ENCODE measurements at places on chromosomes 12 and 14.

GRCh38 chr12:58081488-58081887, 140.1 kb downstream of the ATP23 start:
- DNase-seq, result no peak

DNA sequence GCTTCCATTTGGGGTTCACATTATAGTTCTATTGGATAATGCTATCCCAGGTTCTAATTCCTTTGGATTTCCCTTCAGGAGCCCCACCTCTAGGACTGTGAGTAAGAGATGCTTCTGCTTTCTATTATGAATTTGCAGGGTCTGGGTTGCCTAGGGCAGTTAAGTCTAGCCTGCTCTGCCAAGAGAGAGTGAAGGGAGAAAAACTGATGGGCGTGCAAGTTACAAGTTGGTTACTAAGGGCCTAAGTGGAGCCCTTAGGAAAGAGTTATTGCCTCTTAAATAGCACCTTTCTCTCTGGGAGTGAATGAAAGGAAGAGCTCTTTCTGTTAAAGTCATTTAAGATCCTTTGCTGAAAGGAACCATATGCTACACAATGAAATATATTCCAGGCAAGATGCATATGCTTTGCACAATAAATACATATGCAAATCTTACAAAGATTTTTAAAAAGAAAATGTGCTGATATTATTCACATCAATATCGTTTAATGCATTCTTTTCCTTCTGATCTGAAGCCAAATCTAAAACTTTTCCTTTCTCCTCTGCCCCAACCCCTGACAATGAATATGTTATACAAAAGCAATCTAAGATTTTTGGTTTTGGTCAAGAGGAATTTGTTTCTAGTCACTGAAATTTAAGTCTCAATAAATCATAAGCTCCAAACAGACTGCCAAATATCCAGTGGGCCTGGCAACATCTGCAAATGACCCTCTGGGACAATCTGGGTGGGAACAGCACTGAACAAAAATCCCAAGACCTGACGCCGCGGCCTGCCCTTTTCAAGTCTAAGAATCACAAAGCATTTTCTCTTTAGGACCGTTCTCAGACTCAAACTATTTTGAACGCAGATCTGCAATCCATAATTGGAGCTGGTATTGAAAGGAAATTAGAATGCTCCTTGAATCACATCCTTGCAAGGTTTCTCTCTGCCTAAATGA, 586.7 kb downstream of the ETNK1 start:
- DNase-seq, result no peak

GRCh38 chr14:93059260-93059659, 56.5 kb downstream of the ITPK1 start:
- no peak for DNase-seq

DNA sequence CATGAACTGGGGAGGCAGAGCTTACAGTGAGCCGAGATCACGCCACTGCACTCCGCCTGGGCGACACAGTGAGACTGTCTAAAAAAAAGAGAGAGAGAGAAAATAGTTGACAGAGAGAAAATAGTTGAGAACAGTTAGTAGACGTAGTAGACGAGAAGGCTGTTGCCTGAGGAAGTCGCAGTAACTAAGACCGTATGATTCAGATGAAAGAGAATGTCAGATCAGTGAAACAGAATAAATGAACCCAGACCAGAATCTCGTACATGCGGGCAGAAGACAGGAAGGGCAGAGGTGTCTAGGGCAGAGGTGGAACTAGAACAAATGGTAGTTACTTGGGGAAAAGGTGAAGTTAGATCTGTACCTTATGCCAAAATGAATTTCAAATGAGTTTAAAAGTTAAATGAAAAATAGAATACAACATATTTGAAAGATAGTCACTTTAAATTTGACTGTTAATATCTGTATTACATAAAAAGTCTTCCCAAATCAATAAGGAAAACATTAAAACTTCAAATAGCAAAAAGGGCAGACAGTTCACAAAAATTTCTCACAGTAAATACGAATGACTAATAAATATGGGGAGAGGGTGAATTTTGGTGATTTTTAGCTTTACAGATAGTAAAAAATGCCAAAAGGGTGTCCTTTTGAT, 17.7 kb downstream of the MDM2 start:
- DNase-seq, result no peak

GRCh38 chr12:108635997-108636808, 2.5 kb upstream of the SELPLG start:
- no peak for DNase-seq

- no peak for DNase-seq
These were observed 13.7 kb downstream of the SLC48A1 start for GRCh38 chr12:47786662-47787280.

- DNase-seq, result no peak
These were observed 3.7 kb downstream of the NUAK1 start for GRCh38 chr12:106135075-106135474.

- DNase-seq, result no peak
These were observed 225.6 kb downstream of the VRK1 start for GRCh38 chr14:97022741-97023140.

DNA sequence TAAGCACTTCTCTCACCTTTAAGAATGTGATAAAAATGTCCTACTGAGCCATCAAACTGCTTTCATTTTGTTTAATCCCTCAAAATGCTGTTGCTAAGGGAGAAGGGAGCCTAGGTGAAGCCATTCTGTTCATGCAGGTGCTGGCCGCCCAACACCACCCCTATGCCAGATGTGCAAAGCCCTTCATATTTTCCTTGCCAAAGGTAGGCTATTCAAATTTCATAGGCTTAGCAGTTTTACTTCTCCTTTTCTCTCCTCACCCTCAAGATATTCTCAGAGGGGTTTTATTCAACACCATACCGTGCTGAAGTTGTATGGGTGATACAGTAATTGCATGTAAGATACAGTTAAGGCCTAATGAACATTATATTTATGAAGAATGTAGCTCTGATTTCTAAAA, 461.7 kb downstream of the GXYLT1 start:
- no peak for DNase-seq

GRCh38 chr12:23707270-23707669, 242.2 kb downstream of the SOX5 start:
- no peak for DNase-seq

DNA sequence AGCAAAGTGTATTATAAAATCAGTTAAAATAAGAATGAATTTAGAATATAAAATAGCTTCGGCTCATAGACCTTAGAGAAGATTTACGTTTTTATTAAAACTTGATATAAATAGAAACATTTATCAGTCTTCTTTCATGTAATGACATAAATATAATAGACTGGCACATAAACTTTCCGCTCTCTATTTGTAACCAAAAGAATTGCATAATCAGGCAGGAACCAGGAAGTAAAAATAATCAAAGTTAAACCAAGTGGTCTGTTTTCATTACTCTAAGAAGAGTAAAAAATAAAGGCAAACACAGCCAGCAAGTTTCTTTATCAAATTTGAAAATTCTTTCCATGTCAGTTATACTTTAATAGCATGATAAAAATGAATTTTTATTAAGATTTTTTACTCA, 46.3 kb upstream of the ATP2A2 start:
- no peak for DNase-seq

GRCh38 chr14:36021591-36022320, 154.8 kb downstream of the PTCSC3 start:
- DNase-seq, result no peak

DNA sequence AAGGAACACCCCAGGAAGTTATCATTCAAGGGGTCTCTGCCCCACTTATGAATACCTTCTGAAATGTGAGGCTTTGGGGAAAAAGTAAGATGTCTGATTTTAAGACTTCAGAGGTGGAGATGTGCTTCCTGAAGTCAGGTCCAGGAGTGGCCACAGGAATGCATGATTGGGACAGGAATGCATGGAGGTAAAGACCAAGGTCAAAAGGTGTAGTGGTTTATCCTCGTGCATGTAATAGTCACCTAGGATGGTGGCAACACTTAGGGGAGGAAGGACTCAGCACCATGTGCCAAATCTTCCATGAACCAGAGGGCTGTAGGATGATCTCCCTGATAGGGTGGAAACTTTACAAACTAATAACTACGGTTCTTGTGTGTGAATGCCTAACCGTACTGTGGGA, 217.3 kb downstream of the C12orf75 start:
- DNase-seq, result no peak

- DNase-seq, result no peak
These were observed 43.5 kb downstream of the DPF3 start for GRCh38 chr14:72850360-72850759.

DNA sequence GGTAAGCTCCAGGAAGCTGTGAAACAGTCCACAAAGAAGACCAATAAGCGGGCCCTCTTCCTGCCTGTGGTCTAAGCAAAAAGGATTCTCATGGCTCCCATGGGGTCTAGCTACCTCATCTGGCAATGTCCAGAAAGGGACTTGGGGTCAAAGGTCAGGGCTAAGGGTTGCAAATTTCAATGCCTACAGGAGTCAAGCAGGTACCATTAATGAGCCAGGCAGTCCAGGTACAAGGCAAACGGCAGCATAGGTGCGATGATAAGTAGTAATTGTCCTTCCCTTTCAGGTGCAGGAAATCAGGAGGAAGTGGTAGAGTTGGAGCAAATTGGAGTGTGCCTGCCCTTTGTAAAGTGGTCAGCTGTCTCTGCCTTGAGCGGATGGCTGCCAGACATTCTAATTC, 6.4 kb upstream of the LACRT start:
- DNase-seq, result no peak

DNA sequence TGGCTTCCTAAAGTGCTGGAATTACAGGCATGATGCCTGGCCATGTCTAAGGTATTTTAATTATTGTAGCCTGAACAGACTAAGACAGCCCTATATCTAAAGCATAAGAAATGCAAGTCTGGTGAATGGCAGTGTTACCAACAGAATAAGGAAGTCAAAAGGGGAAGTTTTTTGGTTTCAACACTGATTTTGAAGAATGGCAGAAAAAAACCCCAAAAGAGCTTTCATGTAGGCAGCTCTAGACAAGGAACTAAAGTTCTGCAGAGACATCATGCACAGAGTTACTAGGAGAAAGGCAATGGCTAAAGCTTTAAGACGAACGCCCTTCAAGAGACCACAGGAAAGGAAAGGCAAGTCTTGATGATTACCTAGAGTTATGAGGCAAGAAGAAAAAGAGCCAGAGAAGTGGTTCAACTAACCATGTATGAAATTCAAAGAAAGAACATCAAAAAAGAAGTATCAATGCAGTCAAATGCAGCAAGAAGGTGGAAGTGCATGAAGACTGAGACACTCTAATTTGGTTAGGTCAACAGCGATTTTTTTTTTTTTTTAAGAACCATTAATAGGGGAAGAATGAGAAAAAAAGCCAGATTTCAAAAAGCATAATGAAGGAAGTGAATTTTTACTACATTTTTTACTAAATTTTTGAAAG, 50.8 kb downstream of the RPS6KA5 start:
- no peak for DNase-seq

DNA sequence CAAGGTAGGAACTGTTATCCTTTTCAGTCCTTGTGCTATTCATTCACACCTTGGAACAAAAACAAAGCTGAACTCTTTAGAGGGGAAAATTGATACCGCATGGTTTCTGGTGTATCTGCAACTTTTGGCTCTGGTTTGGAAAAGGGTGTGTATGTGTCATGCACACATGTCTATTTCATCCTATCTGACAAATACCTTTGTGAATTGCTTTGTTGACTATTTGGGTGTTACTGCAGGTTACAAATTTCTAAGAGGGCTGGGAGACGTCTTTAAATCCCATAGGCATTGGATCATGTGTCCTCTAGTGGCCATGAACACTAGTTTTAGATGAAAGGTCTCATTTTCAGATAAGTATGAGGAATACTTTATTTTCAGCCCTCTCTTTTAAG, 59.9 kb upstream of the IFNG-AS1 start:
- no peak for DNase-seq

DNA sequence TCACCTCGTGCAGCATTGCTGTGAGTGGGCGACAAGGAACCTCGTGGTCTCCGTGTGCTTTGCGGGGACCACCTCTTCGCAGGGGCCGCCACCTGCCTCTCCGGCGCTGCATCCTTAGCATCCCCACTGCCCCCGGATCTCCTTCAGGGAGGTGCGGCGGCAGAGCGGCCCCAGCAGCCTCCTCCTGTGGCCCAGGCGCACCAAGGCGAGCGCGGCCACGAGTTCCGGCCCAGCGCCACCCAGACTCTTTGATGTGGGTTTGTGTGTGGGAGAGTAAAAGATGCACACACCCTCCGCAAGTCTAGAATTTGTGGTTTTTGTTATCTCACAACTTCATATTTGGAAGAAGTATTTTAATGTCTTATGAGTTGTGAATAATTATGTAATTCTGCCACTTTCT, 118.8 kb upstream of the DIO3 start:
- DNase-seq, result no peak

GRCh38 chr12:71955970-71956369, 17.3 kb downstream of the TPH2 start:
- DNase-seq, result no peak

- DNase-seq, result no peak
These were observed 43.7 kb upstream of the TRHDE start for GRCh38 chr12:72228424-72228823.

DNA sequence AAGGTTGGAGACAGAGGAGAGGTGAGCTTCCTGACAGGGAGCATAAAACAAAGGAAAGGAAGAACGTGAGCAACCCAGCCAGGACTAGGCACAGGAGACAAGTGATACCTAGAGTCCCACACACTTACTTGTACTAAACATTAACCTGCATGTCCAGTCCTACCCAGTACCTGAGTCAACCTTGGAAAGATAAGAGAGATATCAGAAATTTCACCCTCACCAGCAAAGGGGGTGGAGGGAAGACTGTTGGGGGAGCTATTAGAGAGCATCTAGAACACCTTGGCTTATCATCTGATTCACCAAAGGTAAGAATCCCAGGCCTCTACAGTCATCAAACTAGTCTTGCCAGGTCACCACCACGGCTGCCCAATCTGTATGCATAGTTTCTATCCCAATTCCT, 11.1 kb downstream of the KLHL33 start:
- DNase-seq, result no peak

DNA sequence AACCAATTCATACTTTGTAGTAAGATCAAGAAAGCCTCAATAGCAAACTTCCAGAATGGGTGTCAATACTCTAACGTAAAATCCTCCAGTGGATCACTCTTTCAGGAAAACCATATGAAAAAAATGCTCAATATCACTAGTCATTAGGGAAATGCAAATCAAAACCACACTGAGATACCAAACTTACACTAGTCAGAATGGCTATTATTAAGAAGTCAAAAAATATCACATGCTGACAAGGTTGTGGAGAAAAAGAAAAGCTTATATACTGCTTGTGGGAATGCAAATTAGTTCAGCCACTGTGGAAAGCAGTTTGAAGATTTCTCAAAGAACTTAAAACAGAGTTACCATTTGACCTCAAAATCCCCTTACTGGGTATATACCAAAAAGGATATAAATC, 49.5 kb upstream of the ATXN7L3B start:
- DNase-seq, result no peak

DNA sequence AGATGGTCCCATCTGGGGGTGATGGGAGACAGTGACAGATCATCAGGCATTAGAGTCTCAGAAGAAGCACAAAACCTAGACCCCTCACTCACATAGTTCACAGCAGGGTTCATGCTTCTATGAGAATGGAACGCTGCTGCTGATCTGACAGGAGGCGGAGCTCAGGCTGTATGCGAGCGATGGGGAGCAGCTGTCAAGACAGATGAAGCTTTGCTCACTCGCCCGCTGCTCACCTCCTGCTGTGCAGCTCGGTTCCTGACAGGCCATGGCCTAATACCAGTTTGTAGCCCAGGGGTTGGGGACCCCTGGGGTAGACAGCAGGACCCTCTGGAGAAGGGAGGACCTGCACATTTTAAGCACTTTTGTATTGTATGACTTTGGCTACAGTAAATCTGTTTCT, 111.2 kb downstream of the LGMN start:
- no peak for DNase-seq

GRCh38 chr12:68056300-68056699, 67.1 kb downstream of the IFNG-AS1 start:
- DNase-seq, result no peak

Measured in NCI-H2107 (cell line).